ENCODE measurements at places on chromosomes 4 and X.

- no peak for DNase-seq
Observed at GRCh38 chr4:25160714-25161592, 704 bp upstream of the SEPSECS start.

GRCh38 chr4:31949045-31949444, 1228.9 kb downstream of the PCDH7 start:
- DNase-seq, result no peak

DNA sequence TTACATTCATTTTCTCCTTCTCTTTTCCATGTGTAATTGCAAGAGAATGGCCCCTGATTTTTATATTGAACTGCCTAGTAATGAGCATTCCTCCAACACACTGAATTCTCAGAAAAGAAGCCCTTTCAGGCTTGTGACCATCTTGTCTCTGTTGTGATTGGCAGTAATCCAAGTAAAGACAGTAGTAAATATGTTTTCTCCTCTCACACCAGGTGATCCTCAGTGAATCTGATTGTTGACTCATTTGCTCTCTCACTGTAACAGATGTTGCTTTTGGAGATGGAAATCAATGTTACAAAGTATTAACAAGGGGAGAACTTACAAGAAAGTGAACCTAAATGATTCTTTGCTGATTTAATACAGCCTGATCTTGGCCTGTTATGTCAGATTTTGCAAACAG, 271.0 kb downstream of the AFF2 start:
- DNase-seq, result peak; percentile 7

GRCh38 chr4:17168571-17168970, 270.1 kb upstream of the LDB2 start:
- peak; percentile 12 for DNase-seq

DNA sequence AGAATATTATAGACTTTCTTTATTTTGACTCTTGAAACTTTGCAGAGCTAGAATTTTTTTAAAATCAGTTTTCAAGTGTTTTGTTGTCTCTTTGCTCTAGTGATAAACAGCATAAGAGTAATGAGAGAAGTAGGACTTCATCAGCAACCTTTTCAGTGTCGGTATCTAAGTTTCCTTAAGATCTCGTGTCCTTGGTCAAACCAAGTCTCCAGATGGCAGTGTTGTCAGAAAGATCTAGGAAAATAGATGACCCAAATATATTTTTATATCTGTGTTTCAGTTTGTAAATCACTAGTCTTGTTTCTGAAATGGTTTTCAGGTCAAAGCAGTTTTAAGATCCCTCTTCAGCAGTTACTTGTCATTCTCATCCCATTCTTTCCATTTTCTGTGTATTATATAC, 438.3 kb downstream of the RAPGEF2 start:
- DNase-seq, result no peak

DNA sequence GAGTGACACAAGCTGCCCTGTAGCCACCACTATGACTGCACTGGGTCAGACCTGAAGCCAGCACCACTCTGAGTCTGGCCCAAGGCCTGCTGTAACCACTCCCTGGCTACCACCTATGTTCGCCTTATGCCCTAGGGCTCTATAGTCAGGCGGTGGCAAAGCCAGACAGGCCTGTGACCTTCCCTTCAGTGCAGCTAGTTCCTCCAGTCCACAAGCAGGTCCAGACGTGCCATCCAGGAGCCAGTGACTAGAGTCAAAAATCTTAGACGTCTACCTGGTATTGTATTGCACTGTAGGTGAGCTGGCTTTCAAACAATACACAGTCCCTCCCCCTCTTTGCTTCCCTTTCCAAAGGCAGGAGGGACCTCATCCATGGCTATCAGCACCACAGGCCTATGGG, 54.0 kb upstream of the RNF128 start:
- DNase-seq, result no peak

- DNase-seq, result no peak
Observed at GRCh38 chr4:165177725-165178666, 29.4 kb upstream of the KLHL2 start.

DNA sequence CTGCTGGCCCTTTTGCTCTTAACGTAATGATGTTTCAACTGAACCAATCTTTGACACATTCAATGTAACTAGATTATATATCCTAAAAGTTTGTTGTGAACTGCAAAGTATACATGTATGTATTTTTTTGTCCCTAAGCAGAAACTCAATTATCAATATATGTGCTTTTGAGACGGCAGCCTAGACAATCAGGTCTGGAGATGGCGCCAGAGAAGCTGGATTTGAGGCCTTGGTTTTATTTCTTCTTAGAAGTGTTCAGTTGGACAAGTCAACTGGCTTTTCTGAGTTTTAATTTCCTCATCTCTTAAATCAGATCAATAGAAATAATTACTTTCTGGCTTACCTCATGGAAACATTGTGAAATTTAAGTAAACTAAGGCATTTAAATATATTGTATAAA, 62.5 kb downstream of the DCAF8L1 start:
- DNase-seq, result no peak

GRCh38 chrX:124234348-124234747, 98.1 kb upstream of the TEX13D start:
- DNase-seq, result no peak

GRCh38 chr4:45385306-45385705, 659.0 kb upstream of the GNPDA2 start:
- DNase-seq, result no peak

GRCh38 chr4:119765951-119766350, 137.3 kb upstream of the PDE5A start:
- DNase-seq, result no peak

- no peak for DNase-seq
Observed at GRCh38 chr4:87406462-87406861, 15.5 kb upstream of the HSD17B11 start.

DNA sequence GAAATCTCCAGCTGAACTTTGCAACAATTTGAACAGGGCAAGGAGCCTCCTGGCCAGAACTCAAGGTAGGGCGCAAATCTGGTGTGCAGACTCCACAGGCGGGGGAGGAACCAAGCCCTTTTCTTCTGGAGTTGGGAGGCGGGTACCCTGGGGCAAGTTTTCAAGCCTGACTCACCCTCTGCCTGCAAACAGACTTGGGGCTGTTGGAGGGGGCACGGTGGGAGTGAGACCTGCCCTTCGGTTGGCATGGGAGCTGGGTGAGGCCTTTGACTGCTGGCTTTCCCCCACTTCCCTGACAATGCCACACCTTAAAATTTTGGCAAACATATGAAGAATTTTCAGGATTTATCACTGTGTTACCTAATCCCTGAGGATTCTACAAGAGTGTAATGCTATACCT, 709.8 kb upstream of the DIAPH2 start:
- DNase-seq, result no peak

- no peak for DNase-seq
Observed at GRCh38 chrX:148043271-148043855, 62.2 kb downstream of the FMR1NB start.

- DNase-seq, result no peak
Observed at GRCh38 chr4:88341227-88342192, 37.1 kb upstream of the HERC6 start.

DNA sequence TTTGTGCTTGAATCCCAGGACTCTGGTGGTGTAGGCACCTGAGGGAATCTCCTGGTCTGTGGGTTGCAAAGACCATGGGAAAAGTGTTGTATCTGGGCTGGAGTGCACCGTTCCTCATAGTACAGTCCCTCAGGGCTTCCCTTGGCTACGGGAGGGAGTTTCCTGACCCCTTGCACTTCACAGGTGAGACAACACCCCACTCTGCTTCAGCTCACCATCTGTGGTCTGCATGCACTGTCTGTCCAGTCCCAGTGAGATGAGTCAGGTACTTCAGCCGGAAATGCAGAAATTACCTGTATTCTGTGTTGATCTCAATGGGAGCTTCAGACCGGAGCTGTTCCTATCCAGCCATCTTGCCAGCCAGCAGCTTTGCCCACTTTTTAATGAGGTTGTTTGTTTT, 353.0 kb upstream of the IRS4 start:
- no peak for DNase-seq

DNA sequence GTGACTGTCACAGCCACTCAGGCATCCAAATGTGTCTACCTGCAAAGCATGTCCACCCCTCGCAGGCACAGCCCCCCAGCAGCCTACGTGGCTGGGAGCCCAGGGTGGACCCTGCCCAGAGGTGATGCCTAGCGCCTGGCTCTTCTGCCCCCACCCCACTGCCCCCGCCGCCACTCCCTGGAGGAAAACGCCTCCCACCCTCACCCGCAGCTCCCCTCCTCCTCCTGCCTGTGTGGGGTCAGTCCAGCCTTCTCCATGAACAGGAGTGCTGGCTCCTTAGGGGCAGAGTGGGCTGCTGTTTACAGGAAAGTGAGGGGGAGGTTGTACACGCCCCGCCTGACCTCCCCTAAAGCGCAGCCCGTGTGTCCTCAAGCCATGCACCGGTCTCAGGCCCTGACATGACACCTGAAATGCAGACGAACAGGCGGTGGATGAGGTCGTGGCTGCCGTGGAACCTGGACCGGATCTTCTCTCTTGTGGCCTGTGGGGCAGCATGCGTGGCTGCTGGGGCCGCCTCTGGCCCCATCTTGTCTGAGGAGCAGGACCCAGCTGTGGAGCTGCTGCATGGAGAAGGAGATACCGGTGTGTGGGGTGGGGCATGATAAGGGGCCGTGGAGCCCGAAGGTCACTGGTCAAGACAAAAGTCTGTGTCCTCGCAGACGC, 11.9 kb upstream of the MXD4 start:
- DNase-seq, result no peak

- no peak for DNase-seq
Observed at GRCh38 chrX:78092296-78092695, 11.8 kb upstream of the PGK1 start.

GRCh38 chrX:115362334-115363095, 73.0 kb downstream of the LUZP4 start:
- no peak for DNase-seq

DNA sequence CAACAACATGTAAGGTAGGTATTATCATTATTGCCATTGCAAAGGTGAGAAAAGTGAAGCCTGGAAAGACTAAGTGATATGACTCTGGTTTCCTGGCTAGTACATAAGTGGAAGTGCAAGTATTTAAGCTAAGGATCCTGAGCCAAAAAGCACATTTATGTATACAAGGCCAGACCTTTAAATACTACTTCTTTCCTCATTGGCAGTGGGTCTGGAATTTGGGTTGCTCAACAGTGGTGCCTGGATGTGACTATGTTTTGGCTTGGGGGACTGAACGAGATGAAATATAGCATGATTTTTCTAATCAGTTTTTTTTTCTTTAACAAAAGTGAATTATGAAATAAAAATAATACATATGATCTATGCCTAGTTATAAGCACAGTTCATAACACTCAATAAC, 7.4 kb upstream of the FGF13 start:
- DNase-seq, result no peak

DNA sequence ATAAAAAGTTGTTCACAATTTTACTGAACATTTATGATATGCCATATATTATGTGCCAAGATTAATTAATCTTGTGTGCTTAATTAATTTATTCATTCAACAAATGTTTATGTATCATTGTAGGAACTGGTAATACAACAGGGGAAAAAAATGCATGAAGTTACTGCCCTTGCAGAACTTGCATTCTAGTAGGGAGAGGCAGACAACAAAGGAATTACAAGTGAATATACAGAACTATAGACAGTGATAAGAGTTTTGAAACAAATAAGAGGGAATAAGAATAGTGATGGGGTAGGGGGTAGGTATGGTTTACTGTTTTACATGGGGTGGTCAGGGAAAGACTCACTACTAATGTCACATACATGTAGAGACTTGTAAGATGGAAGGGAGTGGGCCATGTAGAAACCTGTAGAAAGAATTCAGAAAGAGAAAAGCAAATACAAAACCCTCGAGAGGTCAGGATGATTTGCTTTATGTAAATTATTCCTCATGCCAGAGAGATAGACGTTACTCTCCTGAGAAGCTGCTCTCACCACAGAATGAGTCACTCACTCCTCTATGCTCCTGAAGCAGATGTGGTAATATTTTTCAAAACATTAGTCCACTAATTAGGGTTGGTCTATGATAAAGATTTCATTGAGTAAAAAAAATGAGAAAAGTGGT, 855.0 kb upstream of the GRID2 start:
- no peak for DNase-seq

GRCh38 chr4:55080174-55080865, 45.1 kb downstream of the KDR start:
- no peak for DNase-seq

DNA sequence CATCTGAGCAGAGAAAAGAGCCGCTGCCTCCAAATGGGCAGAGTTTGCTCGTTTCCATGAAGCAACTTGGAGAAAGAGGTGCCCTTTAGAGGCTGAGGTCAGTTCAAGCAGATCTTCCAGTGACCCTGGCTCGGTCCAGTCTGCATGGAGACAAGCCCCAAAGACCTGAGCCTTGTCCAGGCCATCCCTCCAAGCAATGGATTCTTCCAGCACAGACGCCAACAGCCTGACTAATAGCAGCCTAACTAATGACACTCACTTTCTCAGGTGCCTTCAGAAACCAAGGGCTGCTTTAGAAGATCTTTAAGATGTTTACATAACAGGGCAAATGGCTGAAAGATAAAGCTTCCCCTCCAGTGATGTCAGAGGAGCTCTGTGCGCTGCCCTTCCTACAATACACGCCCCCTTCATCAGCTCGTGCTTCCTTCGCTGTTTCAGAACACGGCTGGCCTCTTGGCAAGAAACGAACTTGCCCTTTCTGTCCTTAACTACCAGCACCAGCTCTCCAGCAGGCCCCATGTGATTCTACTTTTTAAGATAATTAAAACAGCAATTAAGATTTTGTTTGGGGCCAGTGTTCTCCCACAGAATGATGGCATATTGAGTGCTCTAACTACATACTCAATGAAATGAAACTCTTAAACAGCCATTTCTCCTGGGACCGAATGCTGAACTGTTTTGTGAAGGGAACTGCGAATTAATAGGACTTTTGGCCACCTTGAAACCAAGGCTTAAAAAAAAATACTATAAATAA, 119.0 kb downstream of the GPR143 start:
- no peak for DNase-seq

DNA sequence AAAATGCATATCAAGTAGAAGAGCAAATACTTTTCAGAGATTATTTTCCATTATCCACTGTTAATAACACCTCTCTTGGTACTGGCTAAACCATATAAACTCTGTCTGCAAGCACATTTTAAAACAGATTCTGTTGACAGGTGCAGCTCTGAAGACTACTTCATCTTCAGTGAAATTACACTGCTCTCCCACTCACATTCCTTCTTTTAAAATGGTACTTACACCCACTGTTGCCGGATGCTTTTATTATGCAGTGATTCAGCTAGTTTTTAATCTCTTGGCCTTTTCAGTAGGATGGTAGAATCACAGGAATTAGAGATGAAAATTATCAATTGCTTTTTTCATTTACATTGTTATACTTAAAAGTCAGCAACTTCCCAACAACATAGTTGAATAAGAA, 381.6 kb downstream of the GASK1B start:
- no peak for DNase-seq

GRCh38 chr4:95106408-95106928, 348.7 kb downstream of the BMPR1B start:
- DNase-seq, result no peak

DNA sequence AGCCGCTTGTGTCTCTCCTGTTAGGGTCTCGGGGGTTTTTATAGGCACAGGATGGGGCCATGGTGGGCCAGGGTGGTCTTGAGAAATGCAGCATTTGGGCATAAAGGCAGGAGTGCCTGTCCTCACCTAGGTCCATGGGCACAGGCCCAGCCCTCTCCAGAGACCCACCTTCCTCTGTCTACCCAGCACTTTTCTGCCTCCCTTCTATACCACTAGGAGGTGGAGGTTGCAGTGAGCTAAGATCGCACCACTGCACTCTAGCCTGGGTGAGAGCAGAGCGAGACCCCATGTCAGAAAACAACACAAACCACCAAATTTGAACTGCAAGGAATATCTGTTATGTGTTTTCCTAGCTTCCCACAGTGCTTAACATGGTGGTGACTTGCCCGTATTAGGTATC, 38.0 kb downstream of the MOB1B start:
- DNase-seq, result no peak

- no peak for DNase-seq
Observed at GRCh38 chr4:109184491-109184961, 117.9 kb downstream of the COL25A1 start.

Measured in NCI-H1930 (cell line).